ENCODE measurements at places on chromosomes 16 and 17.
A peak's percentile ranks its signal among the peaks of the same experiment; 100 is the strongest.

GRCh38 chr17:73541561-73541981, 102.7 kb downstream of the SDK2 start:
- DNase-seq: no peak

DNA sequence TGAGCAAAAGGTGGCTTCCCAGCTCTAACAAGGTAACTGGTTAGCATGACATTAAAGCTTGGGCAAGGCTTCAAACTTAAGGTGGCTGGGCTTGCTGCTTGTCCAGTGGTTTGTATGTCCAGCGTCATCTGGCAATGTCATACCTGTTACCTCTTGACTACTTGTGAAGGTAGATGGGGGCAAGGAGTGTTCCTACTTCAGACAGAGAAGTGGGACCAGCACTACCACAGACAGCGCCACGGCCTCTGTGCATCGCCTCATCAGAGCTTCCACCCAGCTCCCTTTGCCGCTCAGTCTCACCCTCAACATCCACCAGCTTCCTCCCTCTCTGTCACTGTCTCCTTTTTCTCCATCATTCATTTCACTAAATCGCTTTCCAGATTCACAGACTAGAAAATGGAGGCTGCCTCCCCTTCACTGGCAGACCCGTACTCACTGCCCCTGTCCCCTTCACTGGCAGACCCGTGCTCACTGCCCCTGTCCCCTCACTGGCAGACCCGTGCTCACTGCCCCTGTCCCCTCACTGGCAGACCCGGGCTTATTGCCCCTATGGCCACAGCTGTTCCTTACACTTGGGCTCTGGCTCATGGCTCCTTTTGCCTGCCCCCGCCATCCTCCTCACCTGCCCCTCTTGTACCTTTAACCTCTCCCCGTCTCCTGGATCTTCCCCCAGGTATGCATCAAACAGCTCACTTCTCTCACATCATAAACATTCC, 14.8 kb downstream of the CYB5D2 start:
- no peak for DNase-seq

GRCh38 chr17:70609566-70609965, 440.2 kb downstream of the KCNJ2 start:
- DNase-seq: no peak

GRCh38 chr17:32141258-32141657, 1.0 kb upstream of the RHOT1 start:
- DNase-seq: peak; percentile 100

DNA sequence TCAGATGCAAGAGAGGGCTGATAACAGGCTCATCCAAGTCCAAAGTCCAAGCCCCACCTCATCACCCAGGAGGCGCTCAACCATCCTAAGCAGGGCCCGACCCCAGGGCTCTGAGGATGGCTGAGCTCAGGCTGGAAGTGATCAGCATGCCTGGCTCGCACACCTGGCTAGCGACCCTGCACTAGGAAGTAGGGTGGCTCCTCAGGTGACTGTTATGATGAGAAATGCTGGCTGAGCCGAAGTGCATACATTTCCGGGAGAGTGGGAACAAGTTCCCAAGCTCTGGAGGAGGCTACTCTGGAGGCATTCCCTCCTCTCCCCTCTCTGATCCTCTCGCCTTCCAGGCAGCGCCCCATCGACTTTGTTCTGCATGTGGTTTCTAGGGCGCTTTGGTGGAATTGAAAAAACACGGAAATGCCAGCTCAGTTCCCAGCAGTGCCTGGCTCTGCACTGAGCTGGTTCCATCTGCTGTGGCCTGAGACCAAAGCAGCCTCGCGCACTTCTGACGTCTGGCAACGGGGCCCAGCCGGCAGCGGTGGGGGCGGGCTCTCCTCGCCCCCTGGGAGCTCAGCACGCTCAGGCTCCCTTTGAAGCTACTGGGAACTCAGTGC, 130.3 kb downstream of the IRF8 start:
- DNase-seq: no peak

DNA sequence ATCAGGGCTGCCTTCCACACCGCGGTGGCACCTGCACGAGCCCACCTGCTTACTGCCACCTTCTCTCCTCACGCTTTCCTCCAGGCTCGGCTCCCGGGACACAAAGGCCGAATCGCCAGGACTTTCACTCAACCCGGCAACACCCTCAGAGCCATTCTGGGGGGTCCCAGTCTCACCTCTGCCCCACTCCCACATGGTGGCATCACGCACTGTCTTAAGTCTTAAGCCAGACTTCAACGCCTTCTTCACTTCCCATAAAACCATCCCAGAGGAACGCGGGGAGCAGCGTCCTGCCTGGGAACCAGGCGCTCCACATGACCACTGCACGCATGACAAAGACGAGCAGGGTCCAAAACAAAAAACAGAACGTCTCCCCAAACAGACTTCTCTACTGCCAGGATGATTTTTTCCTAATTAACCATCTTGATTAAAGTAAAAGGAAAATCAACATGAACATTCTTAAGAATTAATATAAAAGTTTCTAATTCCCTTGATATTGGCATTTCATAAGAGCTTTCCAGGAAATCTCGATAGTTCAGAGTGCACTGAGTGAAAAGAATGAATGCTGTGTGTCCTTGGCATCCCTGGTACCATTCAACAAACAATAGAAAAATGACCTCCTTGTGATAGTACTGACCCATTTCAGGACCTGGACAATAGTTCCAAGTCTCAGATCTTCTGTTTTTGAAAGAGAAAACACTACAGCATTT, 2.6 kb downstream of the CANT1 start:
- DNase-seq: no peak

DNA sequence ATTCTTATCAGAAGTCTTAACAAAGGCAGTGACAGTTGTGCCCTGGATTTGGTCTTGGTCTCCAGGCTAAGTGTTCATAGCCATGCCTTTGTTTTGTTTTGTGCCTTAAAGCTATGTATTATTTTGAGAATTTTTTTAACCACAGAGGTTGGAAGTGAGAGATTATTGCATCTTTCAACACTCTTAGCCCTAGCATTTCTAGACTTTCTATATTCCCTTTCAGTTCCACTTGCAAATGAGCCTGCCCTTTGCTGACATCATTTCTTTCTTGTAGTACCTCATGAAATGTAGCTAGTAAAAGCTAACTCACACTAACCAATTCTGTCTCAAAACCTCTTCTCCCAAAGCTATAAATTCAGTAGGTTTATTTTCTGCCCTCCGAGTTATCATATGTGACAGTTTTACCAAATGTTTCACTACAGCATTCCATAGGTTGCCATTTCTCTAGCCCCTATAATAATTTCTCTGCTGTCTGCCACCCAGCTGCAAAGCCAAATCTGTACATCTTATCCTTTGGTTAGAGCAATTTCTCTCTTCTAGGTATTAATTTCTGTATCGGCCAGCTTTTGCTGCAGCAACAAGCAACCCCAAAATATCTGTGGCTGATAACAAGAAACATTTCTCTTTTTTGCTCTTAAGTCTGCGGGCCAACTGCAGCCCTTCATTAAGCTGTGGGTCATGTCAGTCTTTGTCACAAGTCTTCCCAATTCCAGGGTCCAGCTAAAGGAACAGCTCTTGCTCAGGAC, 14.2 kb upstream of the CCL1 start:
- no peak for DNase-seq

DNA sequence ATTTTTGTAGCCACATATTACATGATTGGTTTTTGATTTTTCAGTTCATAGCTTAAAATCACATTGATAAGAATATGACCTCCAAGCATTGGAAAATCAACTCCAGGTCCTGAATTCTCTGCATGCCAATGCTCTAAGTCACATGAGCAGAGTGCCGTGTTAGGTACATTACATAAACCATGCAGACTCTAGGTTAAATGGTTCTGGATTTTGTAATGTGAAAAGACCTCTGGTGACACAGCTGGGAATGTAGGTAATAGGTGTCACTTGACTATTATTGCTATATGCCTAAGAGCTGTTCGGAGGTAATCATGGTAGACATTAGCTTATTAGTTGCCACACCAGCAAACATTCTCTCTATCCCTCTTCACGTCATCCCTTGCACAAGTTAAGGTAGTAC, 231.1 kb upstream of the SALL1 start:
- no peak for DNase-seq

DNA sequence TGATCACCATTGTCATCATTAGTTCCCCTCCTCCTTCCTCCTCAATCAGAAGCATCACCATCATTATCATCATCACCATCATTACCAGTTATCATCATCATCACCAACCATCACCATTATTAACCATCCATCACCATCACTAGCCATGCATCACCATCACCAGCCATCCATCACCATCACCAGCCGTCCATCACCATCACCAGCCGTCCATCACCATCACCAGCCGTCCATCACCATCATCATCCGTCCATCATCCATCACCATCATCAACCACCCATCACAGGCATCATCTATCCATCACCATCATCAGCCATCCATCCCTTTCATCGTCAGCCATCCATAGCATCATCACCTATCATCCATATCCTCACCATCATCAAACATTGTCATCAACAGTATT, 382.0 kb downstream of the CPPED1 start:
- no peak for DNase-seq

DNA sequence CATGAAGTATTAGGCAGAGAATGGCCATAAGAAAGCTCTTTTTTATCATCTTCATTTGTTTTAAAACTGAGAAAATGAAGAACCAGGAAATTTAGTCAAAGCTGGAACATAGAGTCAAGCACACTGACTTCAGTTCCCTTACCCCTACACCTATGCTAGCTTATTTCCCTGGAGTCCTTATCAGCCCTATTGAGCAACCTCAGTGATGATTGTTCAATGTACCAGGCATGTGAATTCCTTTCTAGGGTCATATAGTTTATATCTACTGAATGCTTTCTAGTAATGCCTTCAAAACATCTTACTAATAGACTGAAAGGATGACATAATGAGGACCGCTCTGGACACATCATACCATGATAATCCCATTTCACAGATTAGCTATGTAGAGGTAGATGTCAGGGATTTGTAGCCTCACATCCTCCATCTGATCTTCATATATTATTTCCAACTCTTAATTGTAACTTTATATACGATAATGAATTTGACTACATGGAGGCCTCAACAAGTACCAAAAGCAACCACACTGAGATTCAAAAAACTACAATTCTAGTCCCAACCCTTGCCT, 460.4 kb upstream of the DYNLRB2 start:
- no peak for DNase-seq

GRCh38 chr17:1995907-1996799, 29.0 kb downstream of the RTN4RL1 start:
- no peak for DNase-seq

DNA sequence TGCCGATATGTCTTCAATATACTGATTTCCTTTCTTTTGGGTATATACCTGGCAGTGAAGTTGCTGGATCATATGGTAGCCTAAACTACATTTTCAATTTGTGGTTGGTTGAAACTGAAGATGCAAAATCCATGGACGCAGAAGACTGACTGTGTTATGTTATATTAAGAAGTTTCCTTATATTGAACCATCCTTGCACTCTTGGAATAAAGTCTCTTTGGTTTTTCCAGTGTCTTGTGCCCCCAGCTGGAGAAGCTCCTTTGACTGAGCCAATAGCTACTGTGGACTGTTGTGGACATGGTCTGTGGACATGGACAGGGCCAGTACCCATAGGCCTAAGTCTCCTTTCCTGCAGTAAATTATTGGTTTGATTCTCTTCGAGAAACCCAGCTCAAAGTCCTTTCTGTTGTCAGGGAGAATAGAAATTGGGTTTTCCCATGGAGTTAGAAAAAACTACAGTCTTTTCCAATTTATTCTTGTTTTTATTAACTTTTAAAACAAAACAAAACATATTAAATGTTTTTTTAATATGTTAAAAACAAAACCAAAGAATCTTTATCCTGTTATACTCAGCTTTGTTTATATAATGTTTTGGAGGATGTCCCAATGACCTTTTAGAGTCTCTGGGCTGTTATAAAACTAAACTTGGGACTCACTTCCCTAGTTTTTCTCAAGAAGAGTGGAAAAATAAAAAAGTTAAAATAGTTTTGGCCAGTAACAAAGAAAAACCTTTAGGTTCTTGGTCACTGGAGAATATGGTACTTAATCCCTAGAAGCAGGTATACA, 15.2 kb upstream of the IL34 start:
- no peak for DNase-seq

DNA sequence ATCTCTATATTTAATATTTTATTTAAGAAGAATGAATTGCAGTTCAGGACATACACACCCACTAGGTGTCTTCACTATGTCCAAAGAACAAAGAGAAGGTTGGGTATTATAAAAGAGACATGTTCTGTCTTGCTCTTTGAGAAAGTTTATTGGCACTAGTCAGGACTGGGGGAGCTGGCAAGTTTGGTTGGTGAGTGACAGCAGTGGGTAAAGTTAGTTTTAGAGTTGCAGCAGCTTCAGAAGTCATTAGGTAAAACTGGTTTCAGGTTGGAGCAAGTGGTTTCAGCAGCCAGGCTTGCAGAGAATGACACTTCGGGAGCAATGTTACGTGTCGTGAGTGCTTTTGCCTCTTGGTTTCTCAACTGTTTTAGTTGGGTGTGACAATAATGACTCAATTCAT, 142.2 kb upstream of the HS3ST3A1 start:
- DNase-seq: no peak

- no peak for DNase-seq
Measured at GRCh38 chr17:82239401-82239925, 10.6 kb downstream of the SLC16A3 start.

- no peak for DNase-seq
Measured at GRCh38 chr16:49859125-49859811, 3.4 kb upstream of the ZNF423 start.

- DNase-seq: no peak
Measured at GRCh38 chr16:30354423-30355143, 525 bp downstream of the CD2BP2 start.

GRCh38 chr17:13171790-13172189, 154.0 kb upstream of the ELAC2 start:
- DNase-seq: no peak

DNA sequence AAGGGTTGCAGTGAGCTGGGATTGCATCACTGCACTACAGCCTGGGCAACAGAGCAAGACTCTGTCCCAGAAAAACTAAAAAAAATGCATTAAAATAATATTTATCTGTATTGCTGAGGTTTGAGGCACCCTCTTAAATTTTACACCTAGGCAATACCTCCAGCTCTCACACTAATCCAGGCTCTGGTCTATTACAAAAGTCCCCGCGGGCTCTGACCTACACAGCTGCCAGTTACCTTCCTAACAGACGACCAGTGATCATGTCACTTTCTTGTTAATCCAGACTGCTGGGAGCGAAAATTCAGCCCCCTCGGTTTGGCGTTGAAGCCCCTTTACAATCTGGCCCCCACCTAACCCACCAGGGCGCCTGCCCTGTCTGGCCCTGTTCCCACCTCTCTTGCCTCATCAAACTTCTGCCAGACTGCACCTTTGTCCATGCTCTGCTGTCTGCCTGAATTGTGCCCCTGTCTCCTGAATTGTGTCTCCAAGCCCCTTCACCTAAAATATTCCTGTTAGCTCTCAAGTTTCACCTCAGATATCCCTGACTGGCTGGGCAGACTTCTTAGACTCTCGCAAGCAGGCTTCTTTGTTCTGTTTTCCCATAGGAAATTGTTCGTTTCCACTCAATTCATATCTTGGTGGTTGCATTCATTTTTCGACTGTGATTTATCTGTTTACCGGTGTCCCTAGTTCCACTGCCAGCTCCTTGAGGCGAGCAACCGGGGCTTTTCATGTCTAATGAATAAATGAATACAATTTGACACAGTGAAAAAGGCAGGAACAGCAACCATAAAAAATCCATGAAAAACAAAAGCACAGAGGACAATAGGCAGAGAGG, 65.9 kb downstream of the PITPNC1 start:
- no peak for DNase-seq

- no peak for DNase-seq
Measured at GRCh38 chr16:86739808-86740207, 161.5 kb downstream of the FOXL1 start.

- DNase-seq: no peak
Measured at GRCh38 chr16:70662991-70663523, 16.7 kb downstream of the IL34 start.
